ENCODE measurements at places on chromosomes 11 and 22.

GRCh38 chr22:41286639-41287091 is 678 bp upstream of the RANGAP1 start:
- DNase-seq, result peak; percentile 15

DNA sequence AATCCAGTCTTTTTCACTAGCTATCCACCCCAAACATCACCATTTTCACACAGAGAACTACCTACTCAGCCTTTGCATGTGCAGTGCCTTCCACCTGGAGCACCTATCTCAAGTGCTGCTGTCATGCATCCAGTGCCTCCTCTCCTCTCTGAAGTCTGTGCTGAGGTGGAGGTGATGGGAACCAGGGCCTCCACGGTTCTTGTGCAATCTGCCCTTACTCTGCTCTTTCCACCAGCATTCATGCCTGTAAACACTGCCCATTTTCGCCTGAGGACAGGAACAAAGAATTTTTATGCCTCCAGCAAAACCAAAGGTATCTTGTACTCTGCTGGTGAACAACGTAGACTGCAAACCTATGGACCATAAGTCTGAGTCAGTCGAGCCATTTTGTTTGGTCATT is 27.0 kb downstream of the PITPNB start:
- DNase-seq, result no peak

GRCh38 chr11:14703731-14704130 is 60.1 kb downstream of the PDE3B start:
- no peak for DNase-seq

- no peak for DNase-seq
These were observed 109.8 kb downstream of the WNT11 start for GRCh38 chr11:76096552-76096951.

GRCh38 chr11:32141745-32142546 is 51.1 kb downstream of the RCN1 start:
- DNase-seq, result no peak

GRCh38 chr11:112408517-112408916 is 147.9 kb upstream of the PLET1 start:
- no peak for DNase-seq
